Activated CD8-positive, alpha-beta T cell treated with anti-CD3 and anti-CD28 coated beads for 36 hours (primary cell): ENCODE measurements at places on chromosomes 2 and 18.
A peak's percentile ranks its signal among the peaks of the same experiment; 100 is the strongest.

GRCh38 chr2:52539026-52539970 lies 1228.3 kb upstream of the CHAC2 start:
- no peak overlapping the region for H3K4me3 ChIP-seq
- no peak for DNase-seq

- no peaks in the 10 kb centered on the region for H3K27me3 ChIP-seq
- DNase-seq, result peak; percentile 41
- peaks cover 9% of the 10 kb centered on the region for H3K36me3 ChIP-seq
- no peak overlapping the region for H3K27ac ChIP-seq
- H3K4me3 ChIP-seq, result no peak overlapping the region
- H3K4me1 ChIP-seq, result peaks cover 17% of the 10 kb centered on the region
Measured at GRCh38 chr2:7014174-7014640, 97.0 kb downstream of the RNF144A start.

GRCh38 chr2:114609801-114610200 lies 167.4 kb downstream of the DPP10 start:
- H3K27me3 ChIP-seq, result peaks cover 1% of the 10 kb centered on the region
- no peak overlapping the region for H3K4me3 ChIP-seq
- H3K36me3 ChIP-seq, result no peaks in the 10 kb centered on the region
- H3K4me1 ChIP-seq, result no peaks in the 10 kb centered on the region
- no peak overlapping the region for H3K27ac ChIP-seq

DNA sequence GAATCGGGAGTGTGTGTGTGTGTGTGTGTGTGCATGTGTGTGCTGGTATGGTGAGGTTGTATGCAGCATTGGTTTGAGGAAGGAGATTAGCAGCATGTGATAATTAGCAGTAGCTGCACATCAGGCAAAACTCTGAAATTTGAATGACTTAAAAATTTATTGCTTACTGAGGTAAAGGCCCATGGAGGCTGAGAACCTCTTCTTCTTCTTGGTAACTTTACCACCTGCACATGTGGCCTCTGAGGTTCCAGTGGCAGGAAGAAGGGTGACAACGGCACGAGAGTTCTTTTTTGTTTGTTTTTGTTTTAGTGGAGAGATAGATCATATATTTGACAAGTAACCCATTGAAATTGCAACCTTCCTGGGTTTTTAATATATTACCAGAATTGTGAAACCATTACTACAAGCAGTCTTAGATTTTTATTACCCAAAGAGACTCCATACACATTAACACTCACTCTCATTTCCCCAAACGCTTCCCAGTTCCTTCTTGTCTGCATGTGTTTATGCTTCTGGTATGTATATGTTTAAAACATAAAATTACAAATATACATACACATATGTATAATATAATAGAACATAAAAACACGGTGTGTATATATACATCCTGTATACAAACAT lies 292.1 kb downstream of the PTGR3 start:
- H3K4me3 ChIP-seq, result no peak overlapping the region
- H3K36me3 ChIP-seq, result no peaks in the 10 kb centered on the region
- no peaks in the 10 kb centered on the region for H3K27me3 ChIP-seq
- no peak overlapping the region for H3K27ac ChIP-seq
- no peak for DNase-seq
